ENCODE measurements at places on chromosomes 6 and 20.

DNA sequence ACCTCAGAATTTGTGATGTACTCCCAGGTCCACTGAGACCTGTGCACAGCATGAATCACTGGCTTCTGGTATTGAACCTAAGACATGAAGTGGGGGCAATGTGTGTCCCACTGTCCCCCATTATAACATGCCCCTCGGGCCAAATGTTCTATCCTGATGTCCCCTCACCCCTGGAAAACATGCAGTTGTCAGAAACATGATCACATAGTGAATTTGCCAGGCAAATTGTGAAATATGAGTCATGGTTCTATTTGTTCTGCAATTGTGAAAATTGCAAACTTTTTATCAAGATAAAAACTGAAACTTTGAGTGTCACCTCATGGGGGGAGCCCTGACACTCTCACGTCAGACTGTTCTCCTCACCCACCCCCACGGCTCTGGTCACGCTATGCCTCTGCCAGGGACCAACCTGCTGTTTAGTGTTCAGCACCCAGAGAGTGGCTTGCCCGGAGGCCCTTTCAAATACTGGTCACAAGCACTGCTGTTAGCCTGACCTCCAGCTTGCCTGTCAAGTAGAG, 305.3 kb downstream of the CLIC5 start:
- peak; percentile 13 for DNase-seq

DNA sequence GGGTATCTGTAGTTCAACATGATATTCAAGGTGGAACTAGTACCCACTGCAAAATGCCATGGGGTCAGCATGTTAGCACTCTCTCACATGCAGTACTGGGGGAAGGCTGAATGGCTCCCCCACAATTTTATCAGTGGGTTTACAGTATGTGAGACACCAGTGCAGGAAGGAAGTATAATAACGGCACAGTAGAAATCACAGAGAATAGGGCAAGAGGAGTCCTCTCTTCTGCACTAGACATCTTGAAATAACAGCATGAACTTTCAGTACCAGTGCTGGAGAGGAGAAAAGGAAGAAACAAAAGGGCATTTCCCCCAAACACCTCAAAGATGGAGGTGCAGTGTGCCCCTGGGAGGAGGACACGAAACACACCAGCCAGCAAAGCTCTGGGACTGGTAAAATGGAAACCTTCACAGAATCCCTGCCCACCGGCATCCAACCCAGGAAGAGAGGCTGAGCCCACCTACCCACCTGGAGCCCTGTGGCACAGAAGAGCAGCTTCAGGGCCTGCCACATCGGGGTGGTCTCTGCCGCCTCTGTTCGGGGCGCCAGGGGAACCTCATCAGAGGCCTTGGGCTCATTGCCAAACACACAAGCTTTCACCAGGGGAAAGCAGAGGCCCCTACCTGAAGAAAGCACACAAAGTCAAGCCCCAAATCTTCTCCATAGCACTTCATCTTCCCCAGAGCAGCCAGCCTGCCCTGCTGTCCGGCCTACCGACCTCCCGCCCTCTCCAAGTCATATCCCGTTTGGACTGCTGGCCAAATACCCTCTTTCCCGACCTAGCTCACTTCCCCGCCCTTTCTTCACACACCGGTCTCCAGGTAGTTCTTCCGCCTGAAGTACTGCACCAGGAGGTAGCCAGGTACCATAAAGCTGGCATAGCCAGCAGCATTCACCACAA, 1.2 kb downstream of the SLC35B2 start:
- no peak for DNase-seq

DNA sequence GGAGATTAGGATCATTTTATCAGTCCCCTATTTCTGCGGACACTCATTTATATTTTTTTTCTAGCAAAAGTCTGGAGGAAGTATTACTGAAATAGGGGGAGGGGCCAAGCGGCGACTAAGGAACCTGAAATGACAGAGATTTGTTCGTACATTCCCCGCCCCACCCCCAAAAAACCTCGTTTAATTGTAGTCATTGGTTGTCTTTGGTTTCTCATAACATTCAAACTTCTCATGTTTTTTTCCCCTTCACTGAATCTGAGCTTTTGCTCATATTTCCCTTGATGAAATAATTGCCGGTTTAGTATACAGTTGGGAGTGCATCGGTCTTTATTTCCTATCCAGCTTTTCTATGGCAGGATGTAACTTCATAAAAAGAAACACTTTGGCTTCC, 768 bp upstream of the FYN start:
- DNase-seq, result peak; percentile 32

DNA sequence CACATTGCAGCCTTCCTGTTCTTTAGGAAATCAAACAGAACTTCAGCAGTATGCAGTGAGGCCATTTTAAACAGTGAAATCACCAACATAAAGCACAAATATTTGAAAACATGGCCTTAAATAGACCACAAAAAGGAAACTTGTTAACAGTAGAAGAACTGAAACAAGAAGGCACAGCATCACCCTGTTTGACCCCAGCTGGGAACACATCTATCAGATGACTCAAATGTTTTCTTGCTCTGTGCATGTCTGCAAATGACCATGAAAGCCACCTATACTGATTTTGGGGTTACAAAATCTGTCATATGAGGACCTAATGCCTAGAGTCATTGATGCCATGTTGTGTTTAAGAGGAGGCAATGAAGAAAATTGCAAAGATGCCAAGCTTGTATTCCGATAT, 123.8 kb upstream of the ADGRF1 start:
- DNase-seq, result no peak

DNA sequence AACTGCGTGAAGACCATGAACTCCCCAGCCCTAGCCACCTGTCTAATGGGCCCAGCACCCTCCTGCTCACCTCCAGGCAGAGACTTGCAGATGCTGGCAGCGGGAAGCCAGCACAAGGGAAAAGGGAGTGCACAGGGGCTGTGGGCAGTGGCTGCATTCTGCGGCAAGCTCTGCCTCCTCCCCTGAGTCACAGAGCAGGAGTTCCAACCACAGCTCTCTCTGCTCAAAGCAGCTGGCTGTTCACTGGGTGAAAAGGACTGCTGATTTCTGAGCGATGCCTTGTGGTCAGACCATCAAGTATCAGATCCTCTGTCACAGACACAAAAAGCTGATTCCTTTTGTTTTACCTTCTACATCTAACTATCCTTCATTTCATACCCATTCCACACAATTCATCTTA, 10.5 kb downstream of the NKX2-2 start:
- no peak for DNase-seq

- DNase-seq, result no peak
Measured at GRCh38 chr6:151167034-151167433, 72.7 kb upstream of the AKAP12 start.

- no peak for DNase-seq
Measured at GRCh38 chr6:91865889-91866288, 1279.0 kb upstream of the MAP3K7 start.

DNA sequence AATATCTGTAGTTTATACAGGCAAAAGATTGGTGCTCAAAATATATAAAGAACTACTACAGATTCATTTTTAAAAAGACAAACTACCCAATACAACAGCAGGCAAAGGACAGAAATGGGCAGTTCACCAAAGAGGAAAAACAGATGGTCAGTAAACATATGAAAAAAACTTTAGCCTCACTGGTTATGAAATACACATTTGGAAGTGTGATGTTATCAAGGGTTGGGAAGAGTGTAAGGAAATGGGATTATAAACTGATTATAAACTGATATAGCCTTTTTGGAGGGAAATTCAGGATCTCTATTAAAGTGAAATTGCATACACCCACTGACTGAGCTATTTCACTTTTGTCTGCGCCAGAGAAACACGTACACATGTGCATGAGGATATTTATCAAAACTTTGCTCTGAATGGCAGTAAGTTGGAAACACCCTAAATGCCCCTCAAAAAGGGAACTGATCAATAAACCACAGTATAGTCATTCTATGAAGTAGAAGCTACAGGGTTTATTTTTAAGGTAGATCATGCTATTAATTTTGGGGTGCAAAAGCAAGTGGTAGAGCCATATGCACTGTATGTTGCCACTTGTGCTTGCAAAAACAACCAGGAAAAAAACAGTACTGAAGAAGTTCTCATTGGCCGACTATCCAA, 32.2 kb upstream of the ARFGEF2 start:
- DNase-seq, result no peak

GRCh38 chr6:3301506-3301905, 42.8 kb downstream of the PSMG4 start:
- DNase-seq, result no peak

DNA sequence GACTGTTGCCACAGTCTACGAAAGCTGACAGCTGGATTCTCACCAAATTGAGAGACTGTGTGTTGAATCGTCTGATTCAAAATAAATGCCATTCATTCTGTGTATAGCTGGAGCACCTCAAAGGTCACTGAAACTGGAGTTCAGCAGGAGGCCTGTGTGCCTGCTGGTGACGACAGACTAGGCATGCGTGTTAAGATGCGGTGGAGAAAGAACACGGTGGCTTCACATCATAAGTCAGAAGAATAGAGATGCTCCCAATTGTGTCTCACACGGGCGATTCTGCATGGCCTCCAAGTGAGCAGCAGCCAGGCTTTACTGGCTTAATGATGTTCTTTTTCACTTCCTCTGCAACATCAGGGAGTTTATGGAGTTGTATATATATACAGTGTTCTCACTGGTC, 32.3 kb downstream of the SNHG17 start:
- DNase-seq, result no peak

- DNase-seq, result no peak
Measured at GRCh38 chr20:40339661-40340449, 349.2 kb downstream of the MAFB start.

DNA sequence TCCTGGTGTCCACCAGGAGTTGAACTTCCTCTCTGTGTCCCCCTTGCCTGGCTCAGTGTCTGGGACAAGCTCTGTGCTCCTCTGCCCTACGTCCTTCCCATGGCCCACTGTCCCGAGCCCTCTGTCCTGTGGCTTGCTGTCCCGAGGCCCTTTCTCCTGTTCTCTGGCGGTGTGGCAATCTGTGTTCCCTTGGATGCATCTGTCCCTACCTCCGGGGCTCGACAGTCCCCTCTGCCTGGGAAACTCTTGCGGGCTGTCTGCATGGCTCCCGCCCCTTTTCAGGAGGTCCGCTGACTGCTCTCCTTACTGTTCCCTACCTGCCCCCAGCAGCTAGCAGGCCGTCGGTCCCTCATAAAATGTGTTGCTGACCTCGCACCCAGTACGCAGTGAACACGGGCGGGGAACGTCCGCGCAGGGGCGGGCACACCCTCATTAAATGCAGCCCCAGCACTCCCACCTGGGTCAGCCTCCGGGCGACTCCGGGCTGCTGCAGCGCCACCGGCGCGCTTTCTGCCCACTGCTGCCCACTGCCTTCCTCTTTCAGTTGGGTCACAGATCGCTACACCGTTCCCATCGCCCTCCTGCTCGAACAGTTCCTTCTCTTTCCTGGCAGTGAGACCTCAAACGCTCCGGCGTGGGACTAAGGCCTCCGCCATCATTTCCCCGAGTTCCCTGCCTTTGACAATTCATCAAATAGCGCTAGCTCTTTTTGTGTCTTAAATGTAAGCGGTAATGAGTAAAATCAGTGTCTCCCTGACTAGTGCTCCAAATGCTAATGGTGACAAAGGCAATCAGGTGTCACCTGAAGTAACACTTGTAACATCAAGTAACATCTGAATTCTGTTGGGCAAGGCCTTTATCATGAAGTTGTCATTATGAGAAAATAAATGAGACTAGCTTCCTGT, 60.5 kb downstream of the RSPH3 start:
- DNase-seq, result no peak

DNA sequence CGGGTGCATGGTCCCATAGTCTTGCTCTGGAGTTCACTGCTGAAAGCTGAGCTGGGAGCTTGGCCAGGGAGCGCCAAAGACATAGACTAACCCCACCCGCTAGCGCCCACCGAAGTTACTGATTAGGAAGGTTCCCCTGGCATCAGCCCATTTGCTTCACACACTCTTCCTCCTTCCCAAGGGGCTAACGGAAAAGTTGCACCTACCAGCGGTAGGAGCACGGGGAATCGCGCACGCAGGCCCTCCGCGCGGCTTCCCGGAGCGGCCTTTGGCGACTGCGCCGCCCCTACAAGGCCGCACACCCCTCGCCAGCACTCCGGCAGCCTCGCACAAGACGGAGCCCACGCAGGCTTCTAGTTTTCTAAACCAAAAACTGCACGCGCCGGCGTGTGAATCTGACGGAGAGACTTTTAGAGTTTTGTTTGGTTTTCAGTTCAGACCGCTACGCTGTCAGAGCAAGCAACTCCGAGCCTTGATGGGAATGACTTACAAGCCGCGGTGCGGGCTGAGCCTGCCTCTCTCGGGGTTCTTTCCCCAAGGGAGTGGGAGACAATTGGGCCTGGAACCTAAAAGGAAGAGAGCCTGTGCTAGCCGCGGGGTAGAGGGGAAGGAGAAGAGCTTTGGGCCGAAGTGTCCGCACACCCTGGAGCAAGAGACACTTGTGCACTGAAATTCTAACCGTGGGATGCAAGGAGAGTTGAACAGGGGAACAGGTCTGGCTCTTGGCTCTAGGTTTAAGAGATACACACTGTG, 891 bp upstream of the POU3F2 start:
- no peak for DNase-seq

DNA sequence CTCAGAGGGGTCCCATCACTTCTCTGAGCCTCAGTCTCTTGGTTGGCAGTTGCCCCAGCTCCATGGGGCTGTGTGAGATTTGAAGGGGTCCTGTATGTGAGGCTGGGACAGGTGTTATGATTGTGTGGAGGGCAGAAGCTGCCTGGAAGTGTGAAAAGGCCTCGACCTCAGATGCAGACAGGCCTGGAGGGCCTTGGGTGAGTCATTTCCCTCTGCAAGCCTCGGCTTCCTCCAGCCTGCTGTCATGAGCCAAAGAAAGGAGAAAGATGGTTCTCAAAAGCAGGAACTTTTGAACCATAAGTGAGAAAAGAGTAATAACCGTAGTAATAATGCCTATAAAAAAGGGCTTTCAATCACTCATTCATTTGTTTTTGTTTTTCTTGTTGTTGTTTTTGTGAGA, 37.5 kb downstream of the SNAI1 start:
- DNase-seq, result no peak
